ENCODE measurements at places on chromosomes 12 and 14.

GRCh38 chr14:90383731-90384542, 12.9 kb upstream of the CALM1 start:
- DNase-seq: peak; percentile 83

DNA sequence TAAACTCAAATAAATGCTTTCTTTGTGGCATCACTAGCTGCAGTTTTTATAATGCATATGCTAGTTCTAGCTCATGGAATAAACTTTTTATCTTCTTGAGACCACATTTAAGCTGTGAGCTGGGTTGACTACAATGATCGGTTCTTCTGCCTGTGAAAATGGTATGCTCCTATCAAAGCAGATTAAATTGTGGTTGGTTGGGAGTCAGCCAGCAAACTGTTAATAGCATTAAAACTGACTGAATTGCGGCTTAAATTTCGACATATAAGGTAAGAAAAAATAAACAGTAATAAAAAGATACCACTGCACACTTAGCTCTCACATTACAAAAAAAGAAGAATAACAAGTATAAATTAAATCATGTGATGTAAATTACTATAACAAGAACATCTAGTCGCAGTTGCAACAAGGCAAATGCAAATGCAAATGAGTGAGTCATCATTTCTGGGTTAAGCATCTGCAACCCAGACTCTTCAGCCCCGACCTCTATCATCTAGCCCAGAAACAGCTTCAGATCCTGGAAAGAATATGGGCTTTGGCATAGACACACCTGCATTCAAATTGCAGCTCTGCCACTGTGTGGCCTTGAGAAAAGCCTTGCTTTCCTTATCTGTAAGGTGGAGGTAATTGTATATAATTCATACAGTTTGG, 19.8 kb upstream of the DHRS7 start:
- DNase-seq: no peak

GRCh38 chr12:52590021-52590420, 11.2 kb downstream of the KRT72 start:
- no peak for DNase-seq

GRCh38 chr12:131463174-131463573, 247.7 kb upstream of the SFSWAP start:
- no peak for DNase-seq

GRCh38 chr12:4450551-4451112, 5.0 kb upstream of the FGF6 start:
- no peak for DNase-seq

DNA sequence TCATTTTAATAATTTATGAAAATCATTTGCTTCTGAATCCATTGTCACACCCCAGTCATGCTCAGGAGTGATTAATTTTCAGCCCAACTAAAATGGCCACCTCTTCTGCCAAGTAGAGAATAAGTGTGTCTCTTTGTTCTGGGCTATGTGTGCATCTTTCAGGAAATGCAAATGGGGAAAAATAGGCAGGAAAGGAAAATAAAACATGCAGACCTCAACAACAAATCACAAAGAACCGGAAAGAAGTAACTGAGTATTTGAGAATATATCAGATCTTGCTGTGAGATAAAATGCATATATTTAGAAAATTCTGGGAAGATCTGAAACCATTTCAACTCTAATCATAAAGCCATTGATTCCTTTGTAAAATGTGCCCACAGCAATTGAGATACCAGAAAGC, 763.9 kb downstream of the GALC start:
- DNase-seq: no peak

DNA sequence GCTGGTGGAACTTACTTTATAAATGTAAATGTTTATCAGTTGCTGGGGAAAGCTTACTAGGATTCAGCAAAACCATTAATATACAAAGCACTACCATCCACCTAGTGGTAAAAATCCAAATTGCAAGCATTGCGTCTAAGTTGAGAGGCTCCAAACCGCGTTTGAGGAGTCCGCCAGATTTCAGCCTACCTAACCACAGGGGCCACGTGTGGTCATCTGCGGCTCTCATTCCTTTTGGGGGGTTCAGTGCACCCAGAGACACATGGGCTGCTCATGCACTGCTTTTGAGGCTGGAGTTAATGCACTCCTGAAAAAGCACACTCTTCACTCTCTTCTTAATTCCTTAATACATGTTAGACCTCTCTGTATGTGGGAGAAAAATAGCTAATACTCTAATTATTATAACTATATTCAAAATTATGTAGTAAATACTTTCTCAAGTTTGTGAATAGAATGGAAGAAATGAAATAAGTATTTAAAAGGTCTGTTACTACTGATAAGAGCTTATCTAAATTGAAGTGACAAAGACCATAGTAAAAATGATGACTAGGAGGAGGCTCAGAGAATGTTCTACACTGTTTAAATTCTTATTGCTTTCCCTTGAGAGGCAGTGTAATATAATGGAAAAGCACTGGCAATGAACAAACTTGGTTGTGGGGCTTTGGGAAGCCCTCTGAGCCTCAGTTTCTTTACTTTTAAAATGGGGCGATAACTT, 41.4 kb upstream of the MANSC4 start:
- DNase-seq: peak; percentile 36

- DNase-seq: no peak
Observed at GRCh38 chr14:61342486-61342885, 21.1 kb downstream of the PRKCH start.

DNA sequence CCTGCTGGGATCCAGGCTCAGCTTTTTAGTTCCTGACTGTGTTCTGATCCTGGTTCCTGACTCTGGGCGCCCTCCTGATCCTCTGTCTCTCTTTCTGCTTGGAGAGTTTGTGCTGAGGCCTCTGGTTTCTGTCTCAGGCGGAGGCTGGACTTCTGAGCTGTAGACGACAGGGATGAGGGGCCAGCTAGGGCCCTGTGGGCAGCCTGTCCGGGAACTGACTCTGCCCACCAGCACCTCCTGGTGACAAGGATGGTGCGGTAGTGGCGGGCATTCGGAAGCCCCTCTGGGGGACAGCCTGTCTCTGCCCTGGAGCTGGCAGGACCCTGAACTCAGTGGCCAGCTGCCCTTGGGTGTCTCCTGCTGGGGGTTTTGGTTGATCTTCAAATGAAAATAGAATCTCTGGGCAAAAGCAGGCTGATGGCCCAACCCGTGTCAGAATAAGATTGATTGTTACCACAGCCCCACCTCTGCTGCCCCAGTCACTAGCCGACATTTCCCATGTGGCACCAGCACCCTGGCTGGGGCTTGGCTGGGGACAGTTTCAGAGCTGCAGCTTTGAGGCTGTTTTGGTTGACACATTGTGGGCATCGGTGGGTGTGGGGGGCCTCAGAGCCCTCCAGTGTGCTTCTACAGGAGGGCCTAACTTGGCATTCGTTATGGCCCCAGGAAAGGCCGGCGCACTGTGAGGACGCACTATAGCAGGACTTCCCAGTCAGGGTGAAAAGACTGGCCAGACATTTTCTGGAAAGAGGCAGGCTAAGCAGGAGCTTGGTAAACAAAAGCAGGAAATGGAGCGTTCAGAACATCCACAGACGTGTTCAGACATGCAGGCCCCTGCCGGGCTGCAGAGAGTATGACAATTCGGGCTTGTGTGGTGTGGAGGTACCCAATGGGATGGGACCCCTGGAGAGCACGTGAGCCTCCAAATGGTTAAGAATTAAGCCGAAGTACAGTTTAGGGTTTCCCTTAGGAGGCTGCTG, 16.2 kb downstream of the KRT80 start:
- DNase-seq: peak; percentile 93
